ENCODE measurements at places on chromosomes 11 and 22. TPM values are rescaled to one million over a fixed set of nuclear protein-coding genes. Genes with fewer than 3 reads are reported as not detected.

Gene SIDT2
- 38.2 TPM for total RNA-seq

Gene SLC5A12
- total RNA-seq, result not detected

Gene SCGB2A2
- not detected for total RNA-seq

Gene TREH
- total RNA-seq, result not detected

Gene TSSK2
- total RNA-seq, result not detected

Gene CARD16
- 29.1 TPM for total RNA-seq

Gene ART1
- not detected for total RNA-seq

Gene IFITM10
- 0.65 TPM for total RNA-seq

Gene RAG2
- total RNA-seq, result not detected

Gene TMEM121B
- total RNA-seq, result under 0.01 TPM

Gene CBY1
- total RNA-seq, result 10.2 TPM

Gene TCN2
- total RNA-seq, result 34.8 TPM

Gene KIAA0930
- 32.9 TPM for total RNA-seq

Gene SAA4
- not detected for total RNA-seq

Gene CDC42EP1
- 90.3 TPM for total RNA-seq

Gene PRAME
- under 0.01 TPM for total RNA-seq

Gene LYVE1
- total RNA-seq, result 0.36 TPM

Gene OR6A2
- 0.65 TPM for total RNA-seq

Gene SCUBE1
- not detected for total RNA-seq

Gene ANGPTL5
- not detected for total RNA-seq

Gene TCN1
- not detected for total RNA-seq

Gene RIBC2
- 0.32 TPM for total RNA-seq

Gene COA4
- total RNA-seq, result 67.9 TPM

Gene GNG3
- total RNA-seq, result not detected

Gene GAS2
- not detected for total RNA-seq

Gene SGSM1
- not detected for total RNA-seq

Gene MAP6
- total RNA-seq, result 2.0 TPM

Gene ASRGL1
- not detected for total RNA-seq

All from cardiac atrium fibroblast (primary cell).